ENCODE measurements at places on chromosomes 1 and 21.

DNA sequence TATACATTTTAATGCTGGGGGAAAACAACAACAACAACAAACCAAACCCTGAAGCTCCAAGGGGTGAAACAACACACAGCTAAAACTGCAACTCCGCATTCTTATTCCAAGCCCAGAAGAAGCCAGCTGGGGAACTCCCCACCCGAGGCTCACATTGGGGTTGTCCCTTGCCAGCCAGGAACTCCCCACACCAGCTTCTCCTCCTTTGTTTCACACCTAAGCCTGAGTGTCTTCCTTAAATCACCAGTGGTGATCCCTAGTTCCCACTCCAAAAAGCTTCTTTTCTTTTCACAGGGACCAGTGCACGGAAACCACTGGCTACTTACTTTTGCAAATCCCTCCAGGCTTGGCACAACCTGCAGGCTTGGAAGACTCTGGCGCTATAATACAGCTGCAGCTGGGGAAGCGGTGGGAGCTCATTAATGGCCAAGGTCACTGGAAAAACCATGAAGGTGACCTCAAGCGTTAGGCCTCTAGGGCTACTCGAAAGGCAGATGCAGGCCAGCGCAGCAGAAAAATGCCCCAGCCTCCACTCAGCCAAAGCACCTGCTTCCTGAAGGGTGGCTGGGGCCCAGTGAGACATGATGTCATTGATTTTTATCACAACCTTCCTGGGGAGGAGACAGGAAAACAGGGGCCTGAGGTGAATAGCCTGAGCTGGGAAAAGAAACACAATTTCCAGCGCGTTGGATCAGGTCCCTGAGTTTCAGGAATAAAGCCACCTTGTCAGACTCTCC is 40.1 kb downstream of the TLR5 start:
- no peak for DNase-seq

DNA sequence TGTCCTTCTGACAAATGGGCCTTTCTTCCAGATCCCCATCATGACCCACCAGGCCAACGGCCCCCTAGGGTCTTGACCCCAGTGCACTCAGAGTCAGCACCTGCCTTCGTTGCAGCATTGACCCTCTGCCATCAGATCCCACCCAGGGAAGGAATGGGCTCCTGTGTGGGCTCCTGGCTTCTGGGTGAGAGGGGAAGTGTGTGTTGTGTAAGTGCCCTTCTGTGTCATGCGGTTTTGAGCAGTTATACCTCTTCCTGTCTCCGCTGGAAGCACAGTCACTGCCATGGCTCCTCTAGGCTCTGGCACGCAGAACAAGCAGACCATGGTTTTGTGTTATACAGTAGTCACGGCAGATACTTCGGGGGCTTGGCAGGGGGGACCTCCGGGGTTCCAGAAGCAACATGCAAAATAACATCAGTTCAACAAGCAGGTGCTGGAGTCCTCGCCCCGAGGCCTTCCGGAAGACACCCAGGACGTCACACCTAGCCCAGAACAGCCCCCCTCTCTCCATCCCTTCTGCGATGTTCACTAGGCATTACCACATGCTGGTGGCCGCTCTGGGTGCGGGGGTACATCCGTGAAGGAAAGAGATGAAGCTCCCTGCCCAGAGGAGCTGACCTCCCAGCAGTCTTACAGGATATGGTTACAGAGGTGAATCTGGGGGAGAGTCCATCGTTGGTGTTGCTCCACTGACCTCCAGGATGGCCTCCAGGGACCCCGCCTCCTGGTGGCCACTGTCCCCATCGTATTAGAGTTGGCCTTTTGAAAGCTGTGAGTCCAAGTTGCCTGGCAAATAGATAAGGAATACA is 17.4 kb upstream of the KCNAB2 start:
- no peak for DNase-seq

GRCh38 chr1:165645654-165646366 is 14.8 kb downstream of the MGST3 start:
- no peak for DNase-seq

- peak; percentile 18 for DNase-seq
These were observed 74.2 kb downstream of the SIM2 start for GRCh38 chr21:36773117-36773516.

GRCh38 chr1:5717031-5717682 is 275.1 kb downstream of the NPHP4 start:
- DNase-seq: no peak

All from hepatic stellate cell (primary cell).